ENCODE measurements at places on chromosomes 2 and 18.

DNA sequence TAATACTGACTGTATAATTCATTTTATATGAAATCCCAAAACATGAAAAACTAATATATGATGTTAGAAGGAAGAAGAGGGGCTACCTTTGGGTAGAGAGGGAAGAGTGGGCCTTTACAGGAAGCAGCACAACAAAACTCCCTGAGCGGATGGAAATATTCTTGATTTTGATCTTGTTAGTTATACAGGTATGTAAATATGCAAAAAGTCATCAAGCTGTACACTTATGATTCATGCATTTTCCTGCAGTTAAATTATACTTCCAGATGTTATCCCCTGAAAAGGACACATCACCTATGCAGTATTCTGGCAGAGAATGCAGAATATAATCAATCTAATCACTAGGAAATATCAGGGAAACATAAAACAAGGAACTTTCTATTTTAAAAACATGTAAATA lies 249.4 kb upstream of the MGAT5 start:
- DNase-seq, result no peak

- DNase-seq, result no peak
Measured at GRCh38 chr2:179642462-179642861, 218.9 kb downstream of the ZNF385B start.

- no peak for DNase-seq
Measured at GRCh38 chr2:236265675-236266074, 1.5 kb upstream of the ASB18 start.

DNA sequence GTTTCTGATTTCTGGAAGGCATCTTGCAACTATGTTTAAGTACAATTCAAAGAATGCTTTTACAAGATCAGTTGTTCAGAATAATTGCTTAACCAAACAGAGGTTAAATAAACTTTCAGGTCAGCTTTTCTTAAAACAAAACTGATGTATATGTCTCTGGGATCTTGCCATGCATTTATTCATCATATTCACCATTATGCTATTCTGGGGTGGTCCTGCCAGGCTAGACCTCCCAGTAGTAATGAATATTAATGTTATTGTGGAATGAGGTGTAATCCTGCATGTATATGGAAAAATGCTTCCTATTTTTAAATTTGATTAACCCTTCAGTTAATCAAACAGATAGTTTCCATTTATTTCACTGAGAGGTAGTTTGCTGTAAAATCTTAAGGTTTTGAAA lies 129.3 kb upstream of the RGPD4 start:
- DNase-seq, result no peak

GRCh38 chr2:152454960-152455359 lies 120.0 kb downstream of the FMNL2 start:
- DNase-seq, result no peak
